ENCODE measurements at places on chromosomes 2 and 18.

- DNase-seq: no peak
Measured at GRCh38 chr18:73646196-73646595, 501.4 kb downstream of the FBXO15 start.

DNA sequence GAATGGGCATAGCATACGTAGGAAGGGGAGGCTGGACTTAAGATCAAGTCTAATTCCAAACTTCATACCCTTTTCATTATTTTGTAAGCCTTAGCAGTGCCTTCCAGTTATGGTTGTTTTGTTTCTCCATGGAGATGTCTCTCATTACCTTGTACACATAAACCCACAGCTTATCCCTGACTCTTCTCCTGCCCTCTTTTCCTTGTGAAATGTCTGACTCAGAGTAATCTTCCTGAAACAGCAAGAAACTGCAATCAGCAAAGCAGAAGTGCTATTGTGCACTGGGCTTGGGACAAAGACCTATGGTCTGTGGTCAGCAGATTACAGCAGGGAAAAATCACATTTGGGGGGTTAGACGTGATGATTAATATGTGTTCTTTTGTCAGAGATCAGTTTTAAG, 176.7 kb downstream of the IKZF2 start:
- DNase-seq: no peak

DNA sequence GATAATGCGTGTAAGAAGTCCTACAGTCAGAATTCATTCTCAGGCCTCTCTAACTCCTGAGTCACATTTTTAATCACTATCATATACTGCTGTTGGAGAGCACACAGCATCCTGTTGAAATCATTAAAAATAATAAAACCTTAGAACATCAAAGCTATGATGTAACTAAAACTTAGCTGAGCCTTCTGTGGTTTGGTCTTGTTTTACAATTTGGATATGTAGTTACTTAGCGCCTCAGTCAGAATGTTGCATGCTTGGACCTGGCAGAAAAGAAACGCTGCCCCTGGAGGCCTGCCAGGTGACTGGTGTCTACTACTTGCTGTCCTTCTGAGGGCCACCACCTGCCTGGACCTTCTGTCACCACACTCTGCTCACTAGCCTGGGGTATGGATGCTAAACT, 261.1 kb upstream of the RASGRP3 start:
- no peak for DNase-seq

DNA sequence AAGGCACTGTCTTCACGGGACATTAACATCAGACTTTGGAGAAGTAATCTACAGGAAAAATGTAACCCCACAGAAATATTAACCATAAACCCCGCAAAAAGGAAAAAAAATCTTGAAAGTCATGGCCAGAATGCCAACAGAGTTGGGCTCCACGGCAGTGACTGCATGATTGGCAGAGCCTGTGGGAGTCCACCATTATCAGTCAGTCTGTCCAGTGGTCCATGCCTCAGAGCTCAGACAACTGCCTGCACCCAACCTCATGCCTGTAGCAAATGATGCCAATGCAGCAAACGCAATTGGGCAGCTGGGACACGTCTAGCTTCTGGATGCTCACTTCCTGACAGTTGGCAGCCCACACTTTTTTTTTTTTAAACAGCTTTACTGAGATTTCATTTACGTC, 5.1 kb upstream of the PPIG start:
- DNase-seq: no peak

GRCh38 chr2:177320596-177320995, 56.1 kb upstream of the NFE2L2 start:
- DNase-seq: no peak

DNA sequence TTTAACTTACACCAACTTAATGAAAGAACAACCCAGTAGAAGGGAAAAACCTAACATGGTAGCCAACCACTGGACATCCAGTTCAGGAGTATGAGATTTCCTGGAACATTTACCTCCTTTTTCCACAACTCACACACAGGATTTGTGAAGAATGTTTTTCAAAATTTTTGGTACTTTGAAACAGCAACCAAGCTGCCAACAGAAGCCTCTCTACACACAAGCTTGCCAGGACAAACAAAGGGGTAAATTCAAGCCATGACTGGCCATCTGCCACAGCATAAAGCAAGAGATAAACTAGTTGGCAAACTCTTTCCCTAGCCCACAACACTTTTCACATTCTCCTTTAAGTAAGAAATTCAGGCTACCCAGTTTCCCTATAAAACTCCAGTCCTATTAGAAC, 21.4 kb downstream of the MGAT4A start:
- peak; percentile 75 for DNase-seq

GRCh38 chr2:168626647-168627046, 170.6 kb downstream of the CERS6 start:
- DNase-seq: no peak

GRCh38 chr18:49322765-49323490, 137.5 kb downstream of the DYM start:
- no peak for DNase-seq

DNA sequence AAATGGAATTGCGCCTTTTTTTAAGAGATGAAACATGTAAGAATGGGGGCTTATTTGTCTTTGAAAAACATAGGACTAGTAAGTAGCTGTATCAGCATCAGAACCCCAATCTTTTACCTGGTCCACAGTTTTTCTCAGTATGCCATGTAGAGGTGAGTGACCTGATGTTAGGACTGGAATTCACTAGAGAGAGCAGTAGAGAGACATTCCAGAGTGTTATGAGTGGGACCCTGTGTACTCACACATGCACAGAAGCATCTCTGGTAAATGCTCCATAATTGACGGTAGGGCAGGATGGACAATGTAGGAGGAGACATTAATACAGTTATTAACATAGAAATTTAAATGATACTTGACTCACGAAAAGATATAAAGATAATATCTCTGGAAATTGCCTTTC, 1.4 kb upstream of the GALNT13 start:
- DNase-seq: no peak

GRCh38 chr2:160835166-160835565, 325.1 kb upstream of the TANK start:
- DNase-seq: no peak

- DNase-seq: no peak
Measured at GRCh38 chr2:196989496-196989895, 63.0 kb upstream of the PGAP1 start.

- no peak for DNase-seq
Measured at GRCh38 chr2:69715964-69716363, 26.0 kb upstream of the ANXA4 start.

DNA sequence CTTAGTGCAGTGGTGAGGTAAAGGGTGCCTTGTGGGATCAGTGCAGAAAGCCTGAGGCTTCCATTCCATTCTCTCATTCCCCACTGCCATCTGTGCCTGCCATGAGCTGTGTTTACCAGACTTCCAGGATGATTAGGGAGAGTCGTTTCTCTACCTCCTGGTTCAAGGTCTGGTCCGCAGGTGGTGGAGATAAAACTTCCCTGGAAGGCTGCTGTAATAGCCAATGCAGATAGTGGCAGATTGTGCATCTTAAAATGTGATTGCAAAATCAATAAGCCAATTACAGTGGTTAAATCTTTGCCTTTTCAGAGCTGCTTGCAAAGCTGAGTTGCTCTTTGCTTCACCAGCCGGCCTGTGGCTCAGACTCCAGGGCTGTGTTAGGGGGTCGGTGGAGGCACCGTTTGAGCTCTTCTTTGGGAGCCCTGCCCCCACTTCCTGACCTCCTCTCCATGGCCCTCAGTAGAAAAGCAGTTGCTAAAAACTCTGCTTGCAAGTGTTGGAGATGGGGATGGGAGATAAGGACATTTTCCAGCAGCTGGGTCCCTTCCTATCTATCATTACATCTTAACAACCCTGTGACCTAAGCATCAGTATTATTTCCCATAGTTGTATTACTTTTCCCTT, 95.2 kb upstream of the HS6ST1 start:
- DNase-seq: peak; percentile 5

DNA sequence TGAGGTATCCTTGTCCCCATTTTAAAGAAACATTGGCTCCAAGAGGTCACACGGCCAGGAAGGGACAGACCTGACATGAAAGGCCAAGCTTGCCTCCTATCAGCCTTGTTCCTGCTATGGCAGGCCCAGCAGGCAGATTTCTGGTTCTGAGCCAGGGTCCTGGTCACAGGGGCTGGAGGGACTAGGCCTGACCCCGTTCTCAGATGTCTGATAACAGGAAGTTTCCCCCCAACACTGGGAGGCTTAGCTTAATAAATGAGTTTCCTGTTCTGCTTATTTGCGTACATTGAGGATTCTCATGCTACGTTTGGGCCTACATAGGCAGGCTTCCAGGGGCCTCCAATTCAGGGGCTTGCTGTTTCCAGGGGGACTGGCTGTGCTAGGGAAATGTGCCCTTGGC, 107.8 kb upstream of the LTBP1 start:
- no peak for DNase-seq

DNA sequence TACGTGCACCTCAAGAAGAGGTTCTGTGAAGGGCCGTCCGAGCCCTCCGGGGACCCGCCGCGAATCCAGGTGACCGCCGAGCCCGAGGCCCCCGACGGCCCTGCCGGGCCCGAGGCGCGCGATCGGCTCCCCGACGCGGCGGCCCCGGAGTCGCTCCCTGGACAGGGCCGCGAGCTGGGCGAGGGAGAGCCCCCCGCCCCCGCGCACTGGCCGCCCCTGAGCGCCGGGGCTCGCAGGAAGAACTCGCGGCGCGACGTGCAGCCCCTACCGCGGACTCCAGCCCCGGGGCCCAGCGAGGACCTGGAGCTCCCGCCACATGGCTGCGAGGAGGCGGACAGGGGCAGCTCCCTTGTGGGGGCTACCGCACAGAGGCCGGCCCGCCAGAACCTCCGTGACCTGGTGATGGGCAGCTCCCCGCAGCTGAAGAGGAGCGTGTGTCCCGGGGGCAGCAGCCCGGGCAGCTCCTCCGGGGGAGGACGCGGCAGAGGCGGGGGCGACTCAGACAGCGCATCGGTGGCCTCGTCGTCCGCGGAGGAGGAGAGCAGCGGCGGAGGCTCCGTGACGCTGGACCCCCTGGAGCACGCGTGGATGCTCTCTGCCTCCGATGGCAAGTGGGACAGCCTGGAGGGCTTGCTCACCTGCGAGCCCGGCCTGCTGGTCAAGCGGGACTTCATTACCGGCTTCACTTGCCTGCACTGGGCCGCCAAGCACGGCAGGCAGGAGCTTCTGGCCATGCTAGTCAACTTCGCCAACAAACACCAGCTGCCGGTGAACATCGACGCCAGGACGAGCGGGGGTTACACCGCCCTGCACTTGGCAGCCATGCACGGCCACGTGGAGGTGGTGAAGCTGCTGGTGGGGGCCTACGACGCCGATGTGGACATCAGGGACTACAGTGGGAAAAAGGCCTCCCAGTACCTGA, 812 bp downstream of the SOWAHC start:
- peak; percentile 20 for DNase-seq

- no peak for DNase-seq
Measured at GRCh38 chr18:66550366-66550765, 53.5 kb downstream of the CDH19 start.

DNA sequence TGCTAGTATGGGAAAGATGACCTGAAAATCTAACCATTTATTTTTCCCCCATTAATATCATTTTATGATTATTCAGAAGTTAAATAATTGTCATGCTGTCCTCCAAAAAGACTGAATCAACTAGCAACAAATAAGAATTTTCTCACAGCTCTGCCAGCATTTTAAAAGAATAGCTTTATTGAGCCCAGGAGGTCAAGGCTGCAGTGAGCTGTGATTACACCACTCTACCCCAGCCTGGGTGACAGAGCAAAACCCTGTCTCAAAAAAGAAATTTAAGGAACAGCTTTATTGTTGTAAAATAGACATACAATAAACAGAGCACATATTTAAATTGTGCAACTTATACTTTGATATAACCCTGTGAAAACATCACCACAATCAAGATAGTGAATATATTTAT, 24.8 kb upstream of the IL1A start:
- DNase-seq: no peak

- peak; percentile 63 for DNase-seq
Measured at GRCh38 chr18:44838971-44839666, 158.4 kb downstream of the SETBP1 start.

GRCh38 chr18:62529597-62529996, 6.8 kb downstream of the ZCCHC2 start:
- DNase-seq: no peak

GRCh38 chr2:135803278-135803677, 33.7 kb downstream of the LCT start:
- DNase-seq: no peak

- DNase-seq: no peak
Measured at GRCh38 chr2:174327841-174328113, 7.0 kb upstream of the SP9 start.

DNA sequence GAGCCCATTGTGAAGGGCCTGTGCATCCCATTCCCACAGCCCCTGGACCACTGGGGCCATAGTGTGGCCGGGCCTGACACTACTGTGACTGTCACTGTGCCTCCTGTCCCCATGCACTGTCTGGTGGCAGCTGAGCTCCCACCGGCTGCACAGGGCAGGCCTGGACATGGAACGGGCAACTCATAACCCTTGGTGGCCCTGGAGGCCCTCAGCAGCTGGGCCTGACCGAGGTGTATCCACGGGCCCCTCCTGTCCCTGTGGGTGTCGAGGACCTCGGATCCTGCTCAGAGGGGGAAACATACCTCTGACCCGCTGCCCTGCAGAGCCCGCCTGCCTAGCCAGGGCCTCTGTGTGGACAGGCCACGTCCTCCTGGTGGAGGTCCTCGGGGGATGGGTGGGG, 7.8 kb upstream of the GAL3ST2 start:
- no peak for DNase-seq

- DNase-seq: no peak
Measured at GRCh38 chr18:56269958-56270357, 368.4 kb downstream of the TXNL1 start.

DNA sequence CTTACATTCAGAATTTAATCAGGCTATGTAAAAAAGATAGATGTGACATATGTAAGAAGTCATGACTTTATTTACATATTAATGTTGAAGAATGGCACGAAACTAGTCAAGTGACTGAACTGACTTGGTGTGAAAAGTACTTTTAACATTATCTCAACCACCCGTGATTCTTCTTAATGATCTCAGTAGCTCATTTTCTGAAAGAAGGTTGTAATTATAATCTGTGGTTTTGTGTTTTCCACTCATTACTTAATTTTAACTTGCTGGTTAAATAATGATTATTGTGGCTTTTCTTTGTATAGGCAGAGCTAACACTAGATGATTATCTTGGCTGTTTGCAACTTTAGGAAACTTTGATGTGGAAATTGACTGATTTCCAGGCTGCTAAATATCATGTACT, 18.5 kb downstream of the KCNJ13 start:
- no peak for DNase-seq

- DNase-seq: peak; percentile 35
Measured at GRCh38 chr2:133434959-133435668, 133.1 kb downstream of the NCKAP5 start.

- DNase-seq: peak; percentile 29
Measured at GRCh38 chr2:213238753-213239495, 45.3 kb upstream of the SPAG16 start.

GRCh38 chr2:7625392-7626138, 708.4 kb downstream of the RNF144A start:
- no peak for DNase-seq

Data from body of pancreas (tissue), 4 donors.